Brain microvascular endothelial cell (primary cell): ENCODE measurements at places on chromosomes 12 and 14.

DNA sequence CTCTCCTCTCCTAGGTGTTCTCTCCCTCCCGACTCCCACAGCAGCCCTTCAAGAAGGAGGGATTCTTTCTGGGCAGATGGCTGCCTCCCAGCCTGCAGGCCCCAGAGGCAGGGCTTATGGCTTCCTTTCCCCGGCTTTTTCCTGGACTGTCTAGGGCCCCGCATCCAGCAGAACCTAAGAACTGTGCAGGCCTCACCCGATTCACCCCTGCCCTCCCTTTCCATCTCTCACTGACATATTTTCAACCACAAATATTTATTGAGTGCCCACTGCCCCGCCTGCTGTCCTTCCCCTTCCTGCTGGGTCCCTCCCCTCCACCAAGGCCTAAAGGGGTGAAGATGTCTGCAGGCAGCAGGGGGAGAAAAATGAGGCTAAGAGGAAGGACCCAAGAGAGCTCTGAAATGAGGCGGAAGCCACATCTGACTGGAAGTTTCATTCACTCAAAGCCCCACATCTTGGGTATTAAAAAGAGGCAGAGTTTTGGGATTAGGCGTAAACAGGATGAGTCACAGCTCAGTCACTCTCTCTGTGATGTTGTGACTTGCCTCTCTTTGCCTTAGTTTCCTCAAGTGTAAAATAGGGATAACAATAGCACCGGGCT lies 2.9 kb downstream of the SCNN1A start:
- DNase-seq = peak; percentile 57

GRCh38 chr14:103899316-103899715 lies 28.9 kb upstream of the TDRD9 start:
- DNase-seq = no peak

DNA sequence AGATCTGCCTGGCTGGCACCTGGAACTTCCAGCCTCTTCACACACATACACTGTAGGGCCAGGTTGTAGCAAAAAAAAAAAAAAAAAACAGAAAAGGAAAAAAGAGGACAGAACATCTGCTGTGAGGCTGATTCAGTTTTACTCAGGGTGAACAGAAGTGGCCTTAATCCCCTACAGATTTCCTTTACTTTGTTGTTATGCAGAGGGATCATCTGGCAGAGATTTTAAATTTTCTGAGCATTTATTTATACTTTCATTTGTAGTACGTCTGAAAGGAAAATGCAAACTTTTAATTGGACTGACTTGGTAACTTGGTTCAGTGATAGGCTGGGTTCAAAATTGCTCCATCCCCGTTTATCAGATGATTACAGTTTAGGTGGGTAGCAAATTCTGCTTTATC lies 50.8 kb upstream of the PRICKLE1 start:
- no peak for DNase-seq

- peak; percentile 56 for DNase-seq
Observed at GRCh38 chr12:46386877-46387629, 14.5 kb upstream of the SLC38A2 start.

DNA sequence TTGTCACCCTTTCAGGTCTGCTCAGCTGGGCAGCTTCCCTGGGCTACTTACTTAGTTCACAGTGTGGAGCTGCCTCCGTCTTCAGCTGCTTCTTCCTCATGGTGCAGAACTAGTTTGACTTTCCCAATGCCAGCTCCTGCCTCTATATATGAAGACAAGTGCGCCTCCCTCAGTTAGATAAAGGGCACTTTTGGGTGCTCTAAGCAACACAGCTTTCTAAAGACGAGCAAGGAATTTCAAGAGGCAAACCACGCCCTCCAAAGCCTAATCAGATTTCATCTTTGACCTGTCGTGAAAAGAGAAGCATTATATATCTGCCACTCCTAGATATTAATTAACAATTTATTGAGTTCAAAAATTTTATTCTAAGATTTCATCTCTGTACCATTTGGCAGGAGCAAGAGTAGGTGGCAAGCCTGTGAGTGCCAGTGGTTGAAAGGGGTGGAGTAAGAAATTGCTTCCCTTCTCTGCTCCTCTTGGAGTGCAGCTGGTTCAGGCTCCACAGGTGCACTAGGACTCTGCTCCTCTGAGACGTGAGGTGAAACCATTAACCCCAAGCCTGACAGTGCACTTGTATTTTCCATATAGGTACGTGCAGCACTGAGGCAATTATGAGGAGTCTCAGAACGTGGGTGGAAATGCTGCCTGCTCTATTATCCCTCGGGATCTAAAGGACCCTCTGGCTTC lies 2.1 kb upstream of the SLC11A2 start:
- DNase-seq = peak; percentile 17

DNA sequence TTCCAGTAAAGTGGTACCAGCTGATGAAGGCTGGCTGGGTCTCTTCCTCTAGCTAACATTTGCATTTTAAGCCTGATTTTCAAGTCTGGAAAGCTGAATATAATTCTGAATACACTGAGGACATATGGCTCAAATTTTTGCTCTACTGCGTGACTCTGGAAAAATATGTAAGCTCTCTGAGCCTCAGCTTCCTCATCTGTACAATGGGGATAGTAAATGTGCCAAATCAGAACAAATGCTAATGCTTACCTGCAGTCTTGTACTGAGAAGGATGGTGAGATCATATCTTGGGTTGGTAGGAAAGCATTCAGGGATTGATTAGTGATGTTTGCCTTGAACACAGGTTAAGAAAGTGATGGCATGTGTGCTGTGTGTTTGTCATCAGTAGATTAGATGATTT lies 14.6 kb downstream of the HNF1A start:
- no peak for DNase-seq

DNA sequence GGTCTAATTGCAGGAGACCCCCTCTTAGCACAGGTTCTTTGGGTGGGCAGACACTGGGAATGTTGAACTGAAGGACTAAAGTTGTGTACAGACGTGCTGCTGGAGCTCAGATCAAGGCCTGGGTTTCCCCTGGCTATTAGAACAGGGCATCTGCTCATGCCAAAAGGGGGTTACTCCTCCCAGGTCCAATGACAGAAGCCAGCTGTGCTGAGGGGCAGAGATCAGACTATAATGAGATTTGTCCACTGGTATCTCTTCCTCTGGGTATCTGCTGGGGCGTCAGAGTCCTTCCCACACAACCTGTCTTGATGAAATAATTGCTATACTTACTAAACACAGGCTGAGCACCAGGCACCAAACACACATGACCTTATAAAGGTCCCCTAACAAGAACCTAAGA lies 42.6 kb downstream of the LTBP2 start:
- no peak for DNase-seq

- DNase-seq = no peak
Observed at GRCh38 chr12:78171061-78171460, 340.4 kb downstream of the NAV3 start.

DNA sequence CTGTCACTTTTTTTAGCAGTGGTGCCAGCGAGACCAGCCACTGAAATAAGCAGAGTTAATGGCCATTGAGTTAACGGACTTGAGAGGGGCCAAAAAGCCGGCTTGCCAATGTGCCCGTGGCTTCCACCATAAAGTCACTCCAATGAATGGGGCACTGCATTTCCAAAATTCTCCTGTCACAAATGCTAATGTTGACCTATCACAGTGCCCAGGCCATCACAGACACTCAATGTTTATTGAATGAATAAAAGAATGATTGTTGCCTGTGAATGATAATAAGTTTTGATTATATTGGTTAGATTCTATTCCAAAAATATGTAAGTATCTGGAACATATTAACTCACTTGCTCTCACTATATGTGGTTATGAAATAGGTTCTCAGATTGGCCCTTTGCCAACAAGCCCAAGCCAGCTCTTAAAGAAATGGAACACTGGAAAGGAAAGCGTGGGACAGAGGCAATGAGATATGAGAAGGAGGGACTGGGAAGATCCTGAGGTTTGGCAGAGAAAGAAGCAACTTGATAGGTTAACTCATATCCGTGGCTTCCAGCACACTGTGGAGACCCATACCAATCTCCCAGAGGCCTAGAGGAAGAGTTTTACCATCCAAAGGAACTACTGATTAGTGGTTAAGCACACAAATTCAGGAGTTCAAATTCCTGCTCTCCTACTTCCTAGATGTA lies 108.7 kb downstream of the BTG1 start:
- peak; percentile 49 for DNase-seq

DNA sequence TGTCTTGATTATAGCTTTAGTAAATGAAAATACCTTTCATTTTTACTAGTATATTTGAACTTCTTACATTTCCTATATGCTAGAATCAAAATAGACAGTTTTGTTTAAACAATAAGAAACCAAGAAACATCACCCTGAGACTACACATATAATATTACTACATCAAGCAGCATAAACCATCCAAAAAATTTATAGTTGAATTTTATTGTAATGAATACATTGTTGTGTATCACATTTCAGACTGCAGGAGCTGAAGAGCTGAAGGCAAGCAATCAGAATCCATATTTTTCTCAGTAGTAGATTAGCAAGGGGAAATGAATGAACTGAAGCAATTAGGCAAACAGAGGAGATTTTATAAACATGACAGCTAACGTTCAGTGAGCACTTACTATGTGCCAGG lies 379.2 kb downstream of the BTG1 start:
- no peak for DNase-seq

DNA sequence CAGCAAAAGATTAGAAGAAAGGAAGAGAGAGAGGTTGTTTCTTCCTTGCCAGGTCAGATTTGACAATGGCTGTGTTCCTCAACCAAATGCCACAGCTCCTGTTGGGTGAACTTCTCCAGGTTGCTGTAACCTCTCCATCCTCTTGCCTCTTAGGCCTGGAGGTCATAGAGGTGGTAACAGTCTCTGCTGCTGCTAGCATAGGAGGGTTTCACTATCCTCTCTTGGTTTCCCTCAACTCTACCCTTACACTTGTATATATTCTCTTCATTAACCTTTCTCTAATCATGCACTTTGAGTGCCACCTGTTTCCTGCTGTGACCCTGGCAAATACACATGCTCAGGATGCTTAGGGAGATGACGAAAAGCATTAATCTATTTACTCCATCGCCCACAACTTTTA lies 67.7 kb upstream of the HIF1A start:
- DNase-seq = no peak

- DNase-seq = peak; percentile 52
Observed at GRCh38 chr14:55127460-55127951, 1.5 kb upstream of the LGALS3 start.

DNA sequence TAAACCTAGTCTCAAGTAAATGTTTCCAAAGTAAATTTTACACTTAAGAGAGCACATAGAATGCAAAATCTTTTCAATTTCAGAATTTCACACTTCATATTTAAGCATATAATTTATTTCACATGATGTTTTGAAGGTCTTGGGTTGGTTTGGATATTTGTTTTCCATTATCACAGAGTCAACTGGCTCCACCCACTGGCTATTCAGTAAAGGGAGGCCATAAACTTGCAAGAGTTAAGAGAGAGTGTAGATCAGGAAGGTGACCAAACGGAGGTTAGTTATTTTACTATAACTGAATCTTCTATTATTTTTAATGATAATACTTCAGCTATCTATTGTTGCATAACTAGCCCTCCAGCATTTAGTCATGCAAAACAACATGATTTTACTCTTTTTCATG lies 6.2 kb upstream of the CPNE8 start:
- no peak for DNase-seq

DNA sequence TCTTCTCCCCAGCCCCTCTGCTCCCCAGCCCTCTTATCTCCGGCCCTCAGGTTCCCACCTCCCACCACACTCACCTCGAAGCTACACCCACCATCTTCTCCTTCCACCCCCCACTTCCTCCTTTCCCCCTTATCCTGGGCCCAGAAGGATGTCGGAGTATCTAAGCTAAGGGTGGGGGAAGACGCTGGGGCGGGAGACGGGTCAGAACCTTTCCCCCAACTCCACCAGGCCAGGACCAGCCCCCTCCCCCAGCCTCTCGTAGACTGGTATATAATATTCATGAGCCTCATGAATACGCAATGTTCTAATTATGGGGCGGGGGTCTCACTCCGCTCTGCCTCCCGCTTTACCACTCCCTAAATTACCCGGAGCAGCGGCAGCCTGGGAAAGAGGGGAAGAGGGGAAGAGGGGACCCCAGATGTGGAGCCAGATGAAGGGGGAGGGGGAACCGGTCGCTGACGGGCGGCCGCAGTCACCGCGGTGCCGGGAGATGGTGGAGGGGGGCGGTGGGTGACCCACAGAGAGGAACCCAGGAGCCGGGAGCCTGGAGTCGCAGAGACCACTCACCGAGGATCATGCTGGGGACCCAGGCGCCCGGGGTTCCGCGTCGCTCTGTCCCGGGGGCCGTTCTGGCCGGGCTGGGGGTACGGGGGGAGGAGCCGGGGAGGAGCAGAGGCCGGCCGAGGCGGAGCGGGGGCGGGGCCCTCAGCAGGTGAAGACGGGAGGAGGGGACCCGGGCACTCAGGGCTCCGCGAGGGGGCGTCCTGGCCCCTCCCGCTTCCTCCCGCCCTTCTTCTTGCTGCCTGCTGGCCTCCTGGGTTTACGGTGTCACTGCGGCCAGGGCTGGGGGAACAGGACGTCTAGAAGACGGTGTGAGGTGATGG lies 6.4 kb upstream of the ZNF385A start:
- no peak for DNase-seq

DNA sequence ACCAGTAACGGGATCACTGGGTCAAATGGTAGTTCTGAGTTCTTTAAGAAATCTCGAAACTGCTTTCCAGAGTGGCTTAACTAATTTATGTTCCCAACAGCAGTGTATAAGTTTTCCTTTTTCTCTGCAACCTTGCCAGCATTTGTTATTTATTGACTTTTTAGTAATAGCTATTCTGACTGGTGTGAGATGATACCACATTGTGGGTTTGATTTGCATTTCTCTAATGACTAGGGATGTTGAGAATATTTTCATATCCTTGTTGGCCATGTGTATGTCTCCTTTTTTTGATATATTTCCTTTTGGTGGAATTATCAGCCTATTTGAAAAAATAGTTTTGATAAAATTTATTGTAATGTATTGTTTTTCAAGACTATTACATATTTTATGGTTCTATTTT lies 701.2 kb upstream of the FBXO33 start:
- no peak for DNase-seq

DNA sequence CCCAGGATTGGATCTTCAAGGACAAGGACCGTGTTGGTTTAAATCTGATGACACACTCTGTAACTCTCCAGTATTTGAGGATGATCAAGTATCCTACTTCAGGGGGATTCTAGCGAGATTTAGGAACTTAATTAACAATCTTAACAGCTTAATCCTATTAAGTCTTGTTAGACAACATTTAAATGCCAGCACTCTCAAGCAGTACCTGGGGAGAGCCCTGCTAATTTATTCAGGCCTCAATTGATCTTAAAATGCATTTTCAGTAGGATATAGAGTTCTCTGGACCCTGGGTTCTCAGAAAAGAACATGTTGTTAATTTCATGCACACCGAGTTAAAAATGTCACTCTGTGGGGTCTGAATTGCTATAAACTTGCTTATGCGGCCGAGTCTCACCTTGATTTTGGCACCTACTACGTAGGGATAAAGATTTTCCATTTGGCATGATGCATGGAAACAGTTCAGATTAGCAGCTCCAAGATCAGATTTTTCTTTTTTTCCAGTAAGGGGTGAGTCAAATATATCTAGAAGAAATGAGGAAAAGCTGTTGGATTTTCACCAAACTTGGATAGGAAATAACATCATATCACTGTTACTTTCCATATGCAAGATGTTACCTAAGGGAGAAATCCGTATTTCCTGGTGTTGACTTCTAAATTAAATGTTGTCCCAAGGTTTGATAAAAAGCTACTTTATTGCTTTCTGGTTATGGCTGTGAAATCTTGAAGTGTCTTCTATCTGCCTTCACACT lies 76.1 kb downstream of the SLC24A4 start:
- no peak for DNase-seq

GRCh38 chr12:18275981-18276380 lies 14.7 kb downstream of the PIK3C2G start:
- peak; percentile 47 for DNase-seq

GRCh38 chr12:4856596-4856995 lies 53.1 kb upstream of the KCNA1 start:
- no peak for DNase-seq

GRCh38 chr12:14910090-14910915 lies 24.6 kb upstream of the MGP start:
- no peak for DNase-seq
